GM12864 (cell line): ENCODE measurements at places on chromosomes 1 and 21.

- no peak for DNase-seq
These were observed 3.1 kb downstream of the KCTD3 start for GRCh38 chr1:215569986-215570824.

DNA sequence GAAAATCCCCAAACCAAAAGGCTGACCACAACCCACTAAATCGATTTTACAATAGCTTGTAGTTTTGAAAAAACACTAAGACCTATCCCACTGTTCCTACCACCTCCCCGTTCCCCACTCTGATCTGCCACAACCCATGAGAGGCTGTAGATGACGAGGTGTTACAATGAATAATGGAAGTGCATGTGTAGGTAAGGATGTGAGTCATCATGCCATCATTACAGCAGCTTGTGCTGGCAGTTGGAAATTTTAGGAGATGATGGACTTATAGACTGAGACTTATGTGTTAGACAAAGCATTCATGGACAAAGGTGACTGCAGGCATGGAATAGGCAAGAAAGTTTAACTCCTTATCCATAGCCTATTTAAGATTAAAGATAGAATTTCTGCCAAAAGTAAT lies 184.7 kb upstream of the CACYBP start:
- peak; percentile 15 for DNase-seq

DNA sequence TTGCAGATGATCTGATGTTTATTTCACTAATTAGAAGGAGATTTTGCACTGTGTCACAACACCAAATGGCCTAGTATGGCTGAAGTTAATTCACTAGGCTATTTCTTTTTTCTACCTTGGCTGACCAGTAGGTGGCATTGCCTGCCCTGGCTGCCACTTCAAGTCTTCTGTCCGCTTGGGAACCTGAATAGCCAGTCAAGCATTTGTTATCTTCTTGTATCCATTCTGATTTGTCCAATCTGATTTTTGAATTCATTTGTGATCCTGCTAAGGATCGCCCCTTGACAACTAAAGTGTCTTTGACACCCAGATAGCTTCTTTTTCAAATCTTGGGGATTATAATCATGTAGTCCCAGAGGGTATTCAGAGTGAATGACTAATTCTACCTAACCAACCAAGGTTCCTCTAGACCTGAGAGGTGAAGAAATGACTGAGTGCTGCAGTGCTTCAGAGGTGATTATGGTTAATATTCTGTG lies 99.4 kb downstream of the GIPC2 start:
- peak; percentile 30 for DNase-seq

GRCh38 chr1:40563266-40563665 lies 31.8 kb downstream of the ZNF684 start:
- no peak for DNase-seq

DNA sequence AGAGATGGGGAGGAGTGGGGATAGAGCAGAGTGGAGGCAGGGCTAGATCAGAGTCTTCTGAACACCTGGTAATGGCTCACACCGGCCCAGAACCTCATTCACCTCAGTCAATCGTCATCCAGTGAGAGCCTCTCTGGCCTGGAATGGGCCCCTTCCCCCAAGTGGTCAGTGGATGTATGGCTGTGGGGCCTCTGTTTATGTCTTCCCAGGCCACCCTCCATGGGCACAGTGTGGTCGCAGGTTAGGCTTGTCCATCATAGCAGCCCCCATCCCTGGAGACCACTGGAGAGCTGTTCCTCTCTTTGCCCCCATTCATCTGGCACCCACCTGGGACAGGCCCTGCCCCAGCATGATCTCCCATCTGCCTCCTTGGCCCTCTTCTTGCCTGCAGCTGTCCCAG lies 29.6 kb upstream of the TENT5C start:
- DNase-seq = no peak
